Left cardiac atrium (tissue), 4 donors: ENCODE measurements at places on chromosomes 1 and 21. TPM values are rescaled to one million over a fixed set of nuclear protein-coding genes. Genes with fewer than 3 reads are reported as not detected.

Gene PLA2G2A
- 1,124 TPM for total RNA-seq

DNA sequence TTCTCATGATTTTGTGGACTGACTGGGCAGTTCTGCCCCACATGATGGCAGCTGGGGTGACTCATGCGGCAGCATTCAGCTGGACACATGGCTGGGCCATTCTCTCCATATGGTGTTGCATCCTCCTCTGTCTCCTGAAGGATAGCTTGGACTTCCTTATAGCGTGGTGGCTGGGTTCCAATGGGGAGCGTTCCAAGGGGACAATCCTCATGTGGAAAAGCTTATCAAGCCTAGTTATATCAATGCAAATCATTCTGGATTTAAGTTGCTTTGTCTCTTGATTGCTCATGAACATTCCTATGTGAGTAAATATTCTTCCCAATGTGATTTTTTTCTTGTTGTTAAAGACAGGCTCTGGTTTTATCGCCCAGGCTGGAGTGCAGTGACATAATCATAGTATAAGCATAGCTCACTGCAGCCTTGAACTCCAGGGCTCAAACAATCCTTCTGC lies 13.2 kb upstream of the SLC2A1 start:
- no peak for DNase-seq

DNA sequence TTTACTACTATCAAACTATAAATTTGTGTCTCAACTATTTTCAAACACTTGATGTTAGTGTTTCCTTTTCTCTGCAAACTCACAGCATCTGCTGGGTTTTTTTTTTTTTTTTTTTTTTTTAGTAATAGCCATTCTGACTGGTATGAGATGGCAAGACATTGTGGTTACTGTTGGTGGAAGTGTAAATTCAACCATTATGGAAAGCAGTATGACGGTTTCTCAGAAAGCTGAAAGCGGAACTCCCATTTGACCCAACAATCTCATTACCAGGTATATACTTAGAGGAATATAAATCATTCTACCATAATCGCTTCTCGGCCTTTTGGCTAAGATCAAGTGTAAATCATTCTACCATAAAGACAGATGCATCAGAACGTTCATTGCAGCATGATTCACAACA lies 608.3 kb upstream of the ZP4 start:
- DNase-seq = no peak

GRCh38 chr1:78004719-78005447 lies at the start of gene DNAJB4:
DNAJB4 (plus strand) TSS chr1:78004939; CDS start chr1:78005111, 172 bp downstream.
- DNase-seq = peak; percentile 63

DNA sequence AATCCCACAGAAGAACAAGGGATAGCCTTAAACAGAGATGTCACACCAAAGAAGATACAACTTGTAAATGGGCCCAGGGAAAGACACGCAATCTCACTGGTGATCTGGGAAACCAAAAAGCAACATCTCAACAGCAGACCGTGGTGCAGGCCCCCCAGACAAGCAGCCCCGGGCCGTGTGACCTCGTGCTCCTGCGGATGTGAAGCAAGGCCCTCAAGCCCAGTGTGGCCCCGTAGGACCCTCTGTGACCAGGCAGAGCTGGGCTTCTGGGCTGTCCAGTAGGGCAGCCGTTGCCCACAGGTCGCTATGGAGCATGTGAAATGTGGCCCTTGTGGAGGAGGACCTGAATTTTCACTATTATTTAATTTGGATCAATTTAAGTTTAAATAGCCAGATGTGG lies 34.9 kb upstream of the TMEM52 start:
- DNase-seq = no peak
